ENCODE measurements at places on chromosomes 2 and 18.

DNA sequence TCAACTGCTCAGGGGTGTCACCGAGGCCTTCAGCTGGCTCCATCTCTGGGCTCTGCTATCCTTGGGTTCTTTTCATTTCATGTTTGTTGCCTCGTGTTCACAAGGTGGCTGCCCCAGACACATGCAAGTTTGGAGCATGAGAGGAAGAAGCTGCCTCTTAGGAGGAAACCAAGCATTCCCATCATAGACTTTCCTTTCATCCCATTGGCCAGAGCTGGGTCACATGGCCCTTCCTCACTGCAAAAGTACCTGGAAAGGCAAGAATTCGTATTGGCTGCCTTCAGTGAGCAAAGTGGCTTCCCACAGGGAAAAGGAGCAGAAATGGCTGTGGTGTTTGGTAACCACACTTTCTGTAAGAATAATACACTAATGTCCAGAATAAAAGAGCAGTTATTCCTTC lies 155.7 kb upstream of the RAB12 start:
- no peak for DNase-seq

- DNase-seq, result no peak
These were observed 166.0 kb upstream of the FAM98A start for GRCh38 chr2:33765122-33765521.

- DNase-seq, result no peak
These were observed 32.3 kb downstream of the STEAP3 start for GRCh38 chr2:119255760-119256581.

- DNase-seq, result no peak
These were observed 34.1 kb downstream of the TANC1 start for GRCh38 chr2:159002462-159003111.

- no peak for DNase-seq
These were observed 464 bp downstream of the COL4A4 start for GRCh38 chr2:227163485-227163997.

DNA sequence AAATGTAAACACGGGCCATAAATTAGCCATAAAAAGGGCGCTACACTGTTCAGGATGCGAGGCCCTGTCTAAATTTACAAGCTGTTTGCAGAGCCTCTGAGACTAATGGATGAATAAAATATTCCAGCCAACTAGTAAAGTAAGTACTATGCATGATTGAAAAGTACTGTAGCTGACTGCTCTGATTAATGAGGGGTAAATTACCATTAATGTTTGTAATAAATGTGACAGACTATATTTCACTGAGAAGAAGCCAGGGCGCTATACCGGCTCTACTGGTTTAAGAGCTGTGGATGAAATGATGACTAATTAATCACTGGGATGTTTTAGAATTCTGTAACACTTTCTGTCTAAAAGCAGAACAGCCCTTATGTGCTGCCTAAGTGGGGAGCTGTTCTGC lies 54.3 kb upstream of the RGPD4 start:
- no peak for DNase-seq

- no peak for DNase-seq
These were observed 25.0 kb upstream of the FAHD2A start for GRCh38 chr2:95377216-95378123.

- DNase-seq, result no peak
These were observed 25.6 kb upstream of the MYCN start for GRCh38 chr2:15914596-15915385.

- DNase-seq, result no peak
These were observed 74.7 kb downstream of the NDUFA10 start for GRCh38 chr2:239950144-239951128.

- no peak for DNase-seq
These were observed 12.8 kb downstream of the SH3RF3 start for GRCh38 chr2:109141727-109142283.

DNA sequence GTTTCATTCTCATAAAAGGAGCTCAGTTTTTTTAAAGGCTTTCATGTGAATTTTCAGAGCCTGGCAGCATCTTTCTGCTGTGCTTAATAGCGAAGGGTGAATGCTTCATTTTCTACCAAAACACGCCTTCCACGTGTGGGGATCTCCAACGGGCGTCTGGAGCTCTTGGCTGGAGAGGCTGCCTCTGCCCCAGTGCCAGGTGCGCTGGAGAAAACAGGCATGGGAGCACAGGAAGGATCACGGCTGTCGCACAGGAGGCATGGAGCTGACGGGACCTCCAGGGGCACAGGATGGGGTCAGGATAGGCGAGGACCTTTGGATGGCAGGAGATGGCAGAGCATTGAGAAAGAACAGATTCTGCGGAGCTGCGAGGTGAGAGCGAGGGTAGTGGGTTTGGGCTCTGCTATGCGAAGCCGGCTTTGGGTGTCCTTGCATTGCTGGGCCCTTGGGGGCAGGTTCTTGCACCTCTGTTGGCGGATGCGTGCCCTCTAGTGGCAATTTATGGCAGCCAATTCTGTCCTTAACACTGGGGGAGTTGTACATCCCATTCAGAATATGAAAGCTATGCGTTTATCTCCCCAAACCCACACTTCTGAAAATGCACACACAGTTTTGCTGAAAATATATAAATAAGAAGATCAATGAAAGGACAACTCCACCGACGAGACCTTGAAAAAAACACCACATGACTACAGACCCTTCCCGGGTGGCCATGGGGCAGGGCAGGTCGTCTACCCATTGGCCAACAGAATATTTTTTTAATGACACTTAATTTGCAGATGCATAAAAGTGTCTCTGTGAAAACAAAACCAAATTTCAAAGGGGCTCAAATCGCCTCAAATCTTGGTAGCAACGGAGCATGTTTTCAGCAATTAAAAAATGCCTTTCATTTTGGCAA lies 90.4 kb upstream of the SLC35G4 start:
- peak; percentile 18 for DNase-seq

GRCh38 chr18:60319129-60319528 lies 53.4 kb downstream of the MC4R start:
- DNase-seq, result no peak

DNA sequence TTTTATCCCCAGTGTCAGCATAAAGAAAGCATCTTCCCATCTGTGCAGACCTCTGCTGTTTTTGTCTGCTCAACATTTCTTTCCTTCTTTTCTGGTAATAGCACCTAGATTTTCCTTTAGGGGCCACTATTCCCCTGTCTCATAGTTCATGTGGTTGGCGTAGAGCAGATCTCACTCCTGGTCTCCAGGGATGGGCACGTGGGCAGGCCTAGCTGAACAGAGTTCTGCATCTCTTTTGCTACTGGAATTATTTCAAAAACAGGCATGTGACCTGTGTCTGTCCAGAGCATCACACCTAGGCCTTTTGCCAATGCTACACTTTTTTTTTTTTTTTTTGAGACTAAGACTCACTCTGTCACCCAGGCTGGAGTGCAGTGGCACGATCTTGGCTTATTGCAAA lies 17.7 kb upstream of the ICOS start:
- no peak for DNase-seq

DNA sequence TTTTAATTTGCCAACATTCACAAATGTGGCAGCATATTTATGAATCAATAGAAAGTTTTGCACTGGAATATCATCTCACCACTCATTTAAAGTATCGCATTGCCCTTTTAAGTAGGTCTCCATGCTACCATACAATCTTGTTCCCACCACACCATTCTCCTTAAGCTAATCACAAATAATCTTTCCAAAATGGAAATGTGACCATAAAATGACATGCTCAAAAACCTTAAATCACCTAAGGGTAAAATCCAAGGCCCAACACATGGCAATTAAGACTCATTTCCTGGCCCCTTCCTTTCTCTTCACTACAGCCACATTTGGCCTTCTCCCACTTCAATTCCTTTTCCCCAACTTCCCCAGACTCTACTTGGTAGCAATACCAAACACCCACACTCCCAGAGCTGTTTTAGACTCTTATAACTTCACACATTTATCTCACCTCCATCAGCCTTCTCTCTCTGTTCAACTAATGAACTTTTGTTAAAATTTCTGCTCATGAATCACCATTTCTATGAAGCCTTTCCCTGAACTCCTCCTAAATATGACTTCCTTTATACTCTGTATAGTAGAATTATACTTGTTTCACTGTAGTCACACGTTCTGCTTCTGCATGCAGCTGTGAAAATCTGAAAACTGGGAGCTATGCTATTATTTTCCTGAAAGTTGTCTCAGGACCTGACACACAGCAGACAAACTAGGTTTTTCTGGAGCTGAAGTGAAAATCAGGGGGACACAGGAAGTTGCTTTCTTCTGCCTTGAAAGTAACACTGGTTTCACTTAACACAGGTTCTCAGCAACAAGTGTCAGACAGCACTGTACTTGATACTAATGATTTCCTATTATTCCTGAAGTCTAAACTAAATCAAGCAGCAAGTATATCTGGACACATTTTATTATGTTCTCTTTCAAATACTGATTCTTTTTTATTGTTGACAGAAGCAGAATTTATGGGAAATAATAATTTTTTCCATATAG lies 303.9 kb downstream of the ZEB2 start:
- no peak for DNase-seq

DNA sequence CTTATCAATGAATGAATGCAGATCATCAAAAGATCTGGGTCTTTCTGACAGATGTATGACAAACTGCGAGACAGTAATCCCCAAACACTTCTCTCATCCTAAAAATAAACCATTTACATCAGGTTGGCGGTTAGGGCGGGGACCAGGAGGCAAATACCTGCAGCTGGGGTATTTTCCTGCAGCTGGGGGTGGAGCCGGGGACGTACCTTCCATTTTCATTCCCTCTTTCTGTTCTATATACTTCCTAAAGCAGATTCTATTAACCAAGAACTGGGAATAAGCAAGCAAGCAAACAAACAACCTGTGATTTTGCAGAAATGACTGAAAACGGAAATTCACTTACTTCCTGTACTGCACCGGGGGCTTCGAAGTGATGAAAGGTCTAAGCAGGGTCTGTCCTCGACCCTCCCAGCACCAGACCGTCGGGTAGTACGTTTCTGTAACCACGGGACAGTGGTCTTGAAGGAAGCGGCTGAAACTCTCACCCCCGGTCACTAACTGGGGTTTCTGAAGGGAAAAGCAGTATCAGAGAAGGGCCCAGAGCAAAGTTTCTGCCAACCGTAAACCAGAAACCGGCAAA lies 1.2 kb downstream of the ABHD3 start:
- no peak for DNase-seq

GRCh38 chr2:189609423-189609816 lies 28.8 kb upstream of the SLC40A1 start:
- DNase-seq, result no peak

GRCh38 chr2:54348646-54349045 lies 92.6 kb upstream of the TSPYL6 start:
- DNase-seq, result no peak

GRCh38 chr2:73937103-73937885 lies 10.6 kb downstream of the DGUOK start:
- no peak for DNase-seq

DNA sequence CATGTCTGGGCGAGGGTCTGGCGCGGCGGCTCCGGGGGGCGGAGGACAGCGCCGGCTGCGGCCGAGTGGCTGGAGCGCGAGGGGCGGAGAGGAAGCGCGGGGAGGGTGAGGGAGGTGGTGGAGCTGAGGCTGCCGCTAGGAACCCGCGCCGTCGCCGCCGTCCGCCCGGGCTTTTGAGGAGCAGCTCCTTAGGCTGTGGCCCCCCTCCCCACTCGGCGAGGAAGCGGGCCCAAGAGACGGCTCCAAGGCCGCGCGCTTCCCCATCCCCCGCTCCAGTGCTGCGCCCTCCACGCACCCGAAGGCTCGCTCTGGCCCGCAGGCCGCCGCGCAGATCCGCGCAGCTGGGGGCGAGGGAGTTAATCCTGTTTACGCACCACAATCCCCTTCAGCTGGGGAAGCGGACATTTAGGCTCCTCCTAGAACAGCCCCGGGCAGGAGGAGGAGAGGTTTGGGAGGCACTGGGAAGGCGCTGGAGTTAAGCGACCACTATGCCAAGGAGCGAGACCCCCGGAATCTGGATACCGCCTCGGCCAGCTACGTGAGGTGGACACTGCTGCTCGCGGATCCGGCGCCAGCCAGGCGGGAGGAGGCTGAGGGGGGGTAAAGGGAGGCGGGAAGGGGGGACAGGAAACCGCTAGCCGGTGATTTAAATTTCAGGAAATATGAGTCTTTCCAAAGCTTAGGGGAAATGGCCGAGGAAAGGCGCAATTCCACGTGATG lies at the start of gene CNRIP1:
Gene CNRIP1 (minus strand): TSS at position 552 of the 720 bp plus-strand sequence. CDS start 549 bp downstream, at position 3.
- no peak for DNase-seq

- no peak for DNase-seq
These were observed 442 bp downstream of the SERPINB5 start for GRCh38 chr18:63477200-63477599.

DNA sequence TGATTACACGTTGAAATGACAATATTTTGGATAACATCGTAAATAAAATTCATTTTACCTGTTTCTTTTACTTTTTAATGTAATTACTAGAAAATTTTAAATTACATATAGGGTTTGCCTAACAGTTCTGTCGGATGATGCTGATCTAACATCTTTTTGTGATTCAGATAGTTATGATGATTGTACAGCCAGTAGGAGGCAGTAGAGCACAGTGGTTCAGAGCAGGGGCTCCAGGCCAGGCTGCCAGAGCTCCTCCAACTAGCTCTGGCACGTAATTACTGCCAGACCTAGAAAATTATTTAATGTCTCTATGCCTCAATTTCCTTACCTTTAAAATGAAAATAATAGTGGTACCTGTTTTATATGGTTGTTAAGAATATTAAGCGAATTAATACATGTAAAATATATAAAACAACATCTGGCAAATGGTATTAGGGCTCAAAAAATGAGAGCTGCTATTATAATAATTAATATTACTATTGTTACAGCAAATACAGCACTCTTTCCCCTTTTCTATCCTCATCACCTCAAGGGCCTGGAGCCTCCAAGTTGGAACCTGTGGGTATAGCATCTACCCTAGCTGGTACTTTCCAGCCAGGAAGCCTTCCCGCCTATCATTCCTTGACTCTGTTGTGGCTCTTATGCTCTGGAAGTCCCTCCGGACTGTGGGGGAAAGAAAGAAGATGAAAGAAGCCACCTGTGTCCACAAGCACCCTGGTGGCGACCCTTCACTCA lies 47.7 kb upstream of the PLA2R1 start:
- peak; percentile 32 for DNase-seq

DNA sequence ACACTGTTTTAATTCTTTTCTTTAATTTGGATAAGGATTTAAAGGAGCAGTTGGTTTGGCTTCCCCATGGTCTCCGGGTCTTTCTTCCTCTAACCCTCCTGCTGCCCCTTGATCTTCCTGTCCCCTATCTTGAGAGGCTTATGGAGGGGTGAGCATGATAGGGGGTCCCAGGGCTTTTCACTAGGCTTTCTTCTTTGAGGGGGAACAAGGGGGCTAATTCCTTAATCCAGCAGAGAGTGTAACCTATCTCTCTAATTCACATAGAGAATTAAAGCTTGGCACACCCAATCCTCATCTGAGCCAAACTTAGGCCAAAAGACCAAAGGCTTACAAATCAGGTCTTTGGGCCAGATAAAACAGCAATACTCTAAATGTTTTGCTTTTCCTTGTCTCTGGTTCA lies 21.5 kb upstream of the C2orf66 start:
- DNase-seq, result no peak

DNA sequence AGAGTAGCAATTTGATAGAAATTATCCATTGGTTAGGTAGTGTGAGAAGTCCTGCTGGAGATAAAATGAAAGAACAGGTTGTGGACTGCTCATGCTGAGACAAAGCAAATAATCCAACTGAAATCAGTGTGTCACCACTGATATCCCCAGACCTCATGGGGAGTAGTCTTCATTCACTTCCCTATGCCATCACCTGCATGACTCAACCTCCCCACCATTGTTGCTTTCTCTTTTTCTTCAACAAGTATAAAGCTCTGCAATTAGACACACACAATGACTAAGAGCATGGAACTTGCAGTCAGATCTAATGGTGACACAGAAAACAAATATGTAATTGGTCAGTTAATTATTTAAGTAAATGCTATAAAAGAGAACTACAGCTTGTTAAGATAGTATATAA lies 475.3 kb downstream of the RIT2 start:
- DNase-seq, result no peak
